NCI-H510A (cell line): ENCODE measurements at places on chromosomes 3 and 15.

GRCh38 chr3:193737191-193737751 lies 144.3 kb downstream of the OPA1 start:
- DNase-seq, result no peak

GRCh38 chr15:70853973-70854665 lies at the start of gene LARP6:
TSS of gene LARP6 (minus strand) at chr15:70854157. CDS start at chr15:70854088, 69 bp downstream.
- DNase-seq, result peak; percentile 15

GRCh38 chr3:197083486-197083885 lies 53.9 kb upstream of the MELTF start:
- no peak for DNase-seq

DNA sequence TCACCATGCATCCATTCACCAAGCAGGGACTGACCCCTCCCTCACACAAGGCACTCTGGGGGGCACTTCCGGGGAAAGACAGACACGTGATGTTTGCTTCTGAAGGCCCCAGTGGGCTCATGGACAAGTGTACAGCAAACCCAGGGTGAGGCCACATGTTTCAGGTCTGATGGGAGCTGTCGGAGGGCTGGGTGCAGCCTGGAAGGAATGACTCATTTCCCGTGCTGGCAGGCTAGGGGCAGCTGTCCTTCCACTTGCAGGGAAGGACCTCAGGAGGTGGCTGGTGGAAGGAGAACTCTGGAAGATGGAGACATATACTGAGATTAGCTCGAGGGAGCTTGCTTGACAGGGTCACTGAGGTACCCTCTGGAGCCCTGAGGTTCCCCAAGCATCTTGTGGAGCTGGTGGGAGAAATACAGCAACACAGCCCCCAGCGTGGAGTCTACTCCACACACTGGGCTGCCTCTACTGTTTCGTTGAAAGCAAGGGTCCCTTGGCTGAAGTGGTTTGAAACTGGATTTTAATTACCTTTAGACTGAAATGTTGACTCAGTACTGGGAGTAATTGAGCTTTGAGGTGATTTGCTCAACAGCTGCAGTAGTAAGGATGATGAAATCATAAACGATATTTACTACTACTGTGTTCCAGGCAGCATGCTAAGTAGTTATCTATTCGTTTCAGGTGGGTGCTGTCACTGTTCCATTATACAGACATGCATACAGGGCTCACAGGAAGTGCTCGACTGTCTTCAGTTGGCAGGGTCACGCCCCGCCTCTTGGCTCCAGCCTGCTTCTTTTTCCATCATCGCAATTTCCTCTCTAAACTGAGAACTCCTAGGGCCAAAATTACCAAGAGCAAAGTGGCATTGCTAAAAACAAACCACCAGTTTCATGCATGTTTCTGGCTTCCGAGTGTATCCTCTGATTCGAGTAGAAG lies 230.4 kb downstream of the ADAMTS17 start:
- DNase-seq, result no peak

DNA sequence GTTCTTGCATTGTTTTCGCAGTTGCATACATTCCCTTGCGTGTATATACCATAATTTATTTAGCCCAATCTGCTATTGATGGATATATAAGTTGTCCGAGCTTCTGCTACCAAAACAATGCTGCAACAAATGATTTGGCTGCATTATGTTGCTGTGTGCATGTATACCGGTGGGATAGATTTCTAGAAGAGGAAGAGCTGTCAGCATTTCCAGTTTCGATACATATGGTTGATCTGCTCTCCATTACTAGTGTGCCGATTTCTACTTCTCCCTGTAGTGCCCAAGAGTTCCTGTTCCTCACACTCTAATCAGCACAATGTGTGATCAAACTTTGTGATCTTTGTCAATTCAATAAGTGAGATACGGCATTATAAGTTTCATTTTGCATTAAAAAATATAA lies 92.8 kb upstream of the NMNAT3 start:
- DNase-seq, result no peak

DNA sequence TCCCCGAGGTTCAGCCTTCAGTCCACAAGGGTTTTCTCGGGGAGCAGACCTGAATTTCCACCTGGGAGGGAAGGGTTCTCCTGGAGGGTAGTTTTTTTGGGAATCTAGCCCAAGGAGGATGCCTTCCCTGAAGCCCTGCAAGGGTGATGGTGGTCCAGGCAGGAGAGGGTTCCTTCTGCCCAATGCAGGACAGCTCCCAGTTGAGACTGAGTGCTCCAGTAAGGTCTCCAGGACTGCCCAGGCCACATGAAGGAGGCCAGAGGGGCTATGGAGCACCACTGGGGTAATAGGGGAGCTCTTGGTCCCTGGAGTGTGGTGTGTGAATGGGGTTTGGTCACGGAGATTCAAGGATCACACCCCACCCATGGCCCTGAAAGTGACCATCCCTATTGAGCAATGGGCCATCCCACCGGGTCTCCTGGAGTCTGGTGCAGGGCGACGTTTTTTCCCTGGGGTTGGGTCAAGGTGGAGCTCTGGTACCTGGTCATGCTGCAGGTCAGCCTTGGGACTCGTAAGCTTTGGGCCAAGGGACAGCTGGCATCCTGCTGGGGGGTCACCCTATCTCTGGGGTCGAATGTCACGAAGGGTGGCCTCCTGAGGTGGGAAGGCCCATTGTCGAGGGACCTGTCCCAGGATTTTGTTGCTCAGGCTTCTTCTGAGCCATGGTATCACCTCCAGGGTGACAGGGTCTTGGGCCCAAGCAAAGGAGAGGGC lies 196.5 kb downstream of the UBE3A start:
- DNase-seq, result no peak

DNA sequence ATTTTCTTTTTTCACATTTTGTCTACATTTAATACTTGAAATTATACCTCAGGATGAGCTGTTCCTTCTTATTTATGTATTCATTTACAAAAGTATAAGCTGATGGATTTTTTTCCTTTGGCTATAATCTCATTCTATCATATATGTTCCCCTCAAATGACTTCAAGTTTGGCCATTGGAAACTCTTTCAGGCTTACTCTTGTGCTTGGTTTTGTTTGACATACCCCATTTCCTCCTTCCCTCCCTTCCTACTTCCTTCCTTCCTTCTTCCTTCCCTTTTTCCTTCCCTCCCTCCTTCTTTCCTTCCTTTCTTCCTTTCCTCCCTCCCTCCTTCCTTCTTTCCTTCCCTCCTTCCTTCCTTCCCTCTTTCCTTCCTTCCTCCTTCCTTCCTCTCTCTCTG lies 697.1 kb upstream of the ARPP21 start:
- DNase-seq, result no peak

- no peak for DNase-seq
Observed at GRCh38 chr3:181581656-181582055, 130.1 kb upstream of the SOX2 start.

GRCh38 chr15:47511261-47511660 lies 206.0 kb upstream of the SEMA6D start:
- no peak for DNase-seq

DNA sequence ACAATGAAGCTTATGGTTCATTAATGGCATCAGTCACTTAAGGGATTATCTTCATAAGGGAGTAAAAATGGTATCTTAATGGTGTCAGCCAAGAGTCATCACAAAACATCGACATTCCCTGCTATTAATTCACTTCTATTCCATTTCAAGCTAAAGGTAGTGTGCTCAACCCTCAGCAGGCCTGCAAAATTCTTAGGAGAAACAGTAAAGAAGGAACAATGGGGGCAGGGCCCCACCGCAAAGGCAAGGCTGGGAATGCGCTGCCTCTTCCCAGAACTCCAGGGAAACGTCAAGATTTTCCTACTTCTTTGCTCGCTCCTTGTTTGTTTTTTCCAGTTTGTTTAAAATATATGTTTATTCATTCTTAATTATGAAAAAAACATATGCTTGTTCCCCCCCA lies 187.3 kb upstream of the TSC22D2 start:
- DNase-seq, result no peak

DNA sequence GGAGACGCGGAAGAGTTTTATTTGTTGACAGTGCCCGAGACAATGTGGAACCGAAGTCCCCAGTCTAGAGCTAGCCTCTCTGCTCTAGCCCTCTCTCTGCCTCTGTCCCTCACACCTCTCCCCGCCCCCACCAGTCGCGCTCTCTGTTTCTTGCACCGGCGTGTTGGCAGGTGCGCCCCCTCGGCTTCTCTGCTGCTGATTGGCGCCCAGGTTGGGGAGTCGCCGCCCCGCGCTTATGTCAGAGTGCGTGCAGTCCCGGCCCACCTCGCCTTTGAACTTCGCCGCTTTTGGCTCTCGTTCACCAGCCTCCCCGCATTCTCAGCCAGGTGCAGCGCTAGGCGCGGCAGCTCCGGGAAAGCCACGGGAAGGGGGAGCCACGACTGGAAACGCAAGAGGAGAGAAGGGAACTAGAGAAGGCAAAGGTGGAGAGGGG lies at the start of gene SOX14:
TSS of gene SOX14 (plus strand) at position 315 of the 433 bp plus-strand sequence. CDS start 470 bp downstream, outside the sequence.
- peak; percentile 71 for DNase-seq

GRCh38 chr3:14913071-14913925 lies 34.1 kb upstream of the NR2C2 start:
- DNase-seq, result no peak

DNA sequence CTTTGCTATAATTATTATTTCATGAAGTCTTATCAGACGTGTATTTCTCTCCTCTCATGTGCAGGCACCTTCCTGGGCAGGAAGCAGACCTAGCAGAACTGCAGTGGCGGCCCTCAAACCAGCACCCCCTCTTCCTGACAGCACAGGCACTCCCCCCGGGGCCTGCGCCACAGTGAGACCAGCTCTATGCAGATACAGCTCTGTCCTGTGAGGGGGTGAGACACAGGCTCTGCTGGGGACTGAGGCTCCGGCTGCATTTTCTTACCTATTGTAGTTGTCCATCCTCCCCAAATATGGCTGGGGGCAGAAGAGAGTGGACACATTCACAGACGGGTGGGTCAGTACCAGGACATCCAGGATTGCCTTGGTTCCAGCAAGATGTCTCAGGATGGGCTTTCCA lies 5.0 kb downstream of the CISH start:
- DNase-seq, result no peak

DNA sequence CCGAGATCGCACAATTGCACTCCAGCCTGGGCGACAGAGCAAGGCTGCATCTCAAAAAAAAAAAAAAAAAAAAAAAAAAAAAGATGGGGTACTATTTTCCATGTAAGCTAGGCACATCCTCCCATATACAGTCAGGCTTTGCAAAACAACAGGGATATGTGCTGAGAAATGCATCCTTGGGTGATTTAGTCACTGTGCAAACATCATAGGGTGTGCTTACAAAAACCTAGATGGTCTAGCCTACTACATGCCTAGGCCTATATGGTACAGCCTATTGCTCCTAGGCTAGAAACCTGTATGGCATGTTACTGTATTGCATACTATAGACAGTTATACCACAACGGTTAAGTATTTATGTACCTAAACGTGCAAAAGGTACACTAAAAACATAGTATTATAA lies 75.0 kb downstream of the TTBK2 start:
- no peak for DNase-seq

DNA sequence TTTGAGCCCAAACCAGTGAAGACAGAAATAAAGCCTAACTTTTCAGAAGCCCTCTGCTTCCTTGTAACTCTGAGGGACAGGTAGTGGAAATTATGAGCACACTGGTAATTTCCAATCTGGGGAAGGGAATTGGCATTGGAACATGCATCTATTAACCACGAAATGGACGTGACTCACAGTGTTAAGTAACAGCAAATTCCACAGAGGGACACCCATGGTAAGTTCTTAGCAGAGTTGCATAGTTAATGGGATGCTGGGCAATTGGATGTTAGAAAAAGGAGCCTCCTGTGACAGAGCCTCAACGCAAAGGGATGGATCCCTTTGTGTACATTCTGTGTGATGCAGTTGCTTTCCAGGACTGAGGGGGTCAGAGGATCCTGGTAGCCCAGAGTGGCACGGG lies 168.6 kb downstream of the SEMA6D start:
- DNase-seq, result no peak

- DNase-seq, result no peak
Observed at GRCh38 chr3:122974764-122975162, 52.8 kb downstream of the SEMA5B start.

- no peak for DNase-seq
Observed at GRCh38 chr3:107411779-107412178, 34.5 kb downstream of the CCDC54 start.

DNA sequence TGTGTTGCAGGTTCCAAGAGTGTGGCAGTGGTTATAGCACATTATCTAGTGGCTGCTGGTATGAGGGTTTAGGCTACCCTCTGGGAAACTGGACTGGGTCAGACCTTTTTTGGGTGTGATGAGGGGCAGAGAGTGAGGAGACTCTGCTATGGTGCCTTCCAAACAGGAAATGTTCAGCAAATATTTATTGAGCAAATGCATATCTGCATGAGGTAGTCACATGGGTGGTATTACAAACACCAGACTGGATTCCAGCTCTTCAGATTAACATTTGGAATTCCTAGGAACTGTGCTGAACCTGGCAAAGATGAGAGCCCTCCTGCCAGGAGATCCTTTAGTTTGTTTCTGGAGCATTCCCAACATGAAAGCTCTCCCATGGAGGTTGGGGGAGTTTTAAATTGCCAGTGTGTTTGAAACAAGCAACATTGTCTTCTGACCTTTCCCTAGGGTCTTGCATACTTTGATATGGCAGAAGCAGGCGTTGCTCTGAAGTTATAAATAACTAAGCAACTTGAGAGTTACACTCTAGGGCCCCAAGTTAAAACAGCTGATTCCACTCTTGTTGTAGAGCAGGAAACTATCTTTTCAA lies 341.2 kb upstream of the C2CD4B start:
- no peak for DNase-seq

- DNase-seq, result no peak
Observed at GRCh38 chr3:141383555-141384129, 15.3 kb downstream of the ZBTB38 start.

GRCh38 chr3:23938688-23939087 lies 6.4 kb upstream of the NR1D2 start:
- no peak for DNase-seq

GRCh38 chr3:111967651-111968274 lies 11.1 kb upstream of the ABHD10 start:
- peak; percentile 31 for DNase-seq

DNA sequence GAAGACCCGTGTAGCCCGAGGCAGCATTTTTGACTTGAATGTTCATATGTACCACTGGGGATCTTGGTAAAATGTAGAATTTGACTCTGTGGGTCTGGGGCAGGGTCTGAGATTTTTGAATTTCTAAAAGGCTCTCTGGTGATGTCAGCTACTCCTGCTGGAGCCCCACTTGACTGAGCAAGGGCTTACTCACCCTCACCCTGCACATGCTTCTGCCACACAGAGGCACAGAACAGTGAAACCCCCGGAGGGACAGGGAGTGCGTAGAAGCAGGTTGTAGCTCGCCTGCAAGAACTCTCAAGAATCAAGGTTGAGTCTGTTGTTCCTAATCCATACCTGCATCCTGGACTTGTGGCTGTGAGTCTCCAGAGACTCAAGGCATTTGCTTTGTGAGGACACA lies 41.1 kb downstream of the SLCO3A1 start:
- no peak for DNase-seq

GRCh38 chr15:70036585-70037291 lies 61.0 kb downstream of the TLE3 start:
- peak; percentile 72 for DNase-seq

DNA sequence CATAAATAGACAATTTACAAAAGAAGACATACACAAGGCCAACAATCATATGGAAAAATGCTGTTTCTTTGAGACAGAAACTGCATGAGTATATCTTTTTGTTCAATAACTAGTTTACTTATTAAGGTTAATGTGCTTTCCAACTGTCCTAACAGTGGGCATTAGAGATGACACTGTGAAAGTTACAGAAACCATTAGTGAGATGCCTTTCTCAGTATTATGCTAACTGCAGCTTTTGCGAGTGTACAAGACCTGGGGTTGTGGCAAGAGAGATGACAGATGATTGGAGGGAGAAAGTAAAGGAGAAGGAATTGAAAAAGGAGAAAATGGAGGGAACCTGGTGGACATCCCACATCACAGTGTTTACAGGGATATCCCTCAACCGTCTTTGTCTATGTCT lies 640.5 kb downstream of the ZPLD1 start:
- no peak for DNase-seq
